ENCODE measurements at places on chromosomes 6 and 20. TPM values are rescaled to one million over a fixed set of nuclear protein-coding genes. Genes with fewer than 3 reads are reported as not detected.

GRCh38 chr20:53296451-53297153, 297.0 kb downstream of the ZNF217 start:
- no peak for DNase-seq

DNA sequence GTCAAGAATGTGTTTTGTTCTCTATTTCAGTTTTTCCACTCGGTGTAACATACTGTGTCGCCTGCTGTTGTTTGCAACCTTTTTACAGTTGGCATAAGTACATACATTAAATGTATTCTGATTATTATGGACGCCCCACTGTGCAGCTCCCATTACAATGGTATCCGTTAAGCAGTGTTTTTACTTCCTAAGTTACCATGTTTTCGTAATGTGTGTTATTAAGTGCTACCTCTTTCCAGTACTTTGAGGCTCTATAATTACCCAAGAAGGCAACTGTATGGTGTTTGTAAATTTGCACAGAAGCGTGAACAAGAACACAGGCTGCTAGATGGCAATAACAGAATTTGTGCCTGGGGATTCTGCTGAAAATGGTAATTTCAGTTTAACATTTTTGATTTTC, 568.0 kb upstream of the MARCKS start:
- no peak for DNase-seq

DNA sequence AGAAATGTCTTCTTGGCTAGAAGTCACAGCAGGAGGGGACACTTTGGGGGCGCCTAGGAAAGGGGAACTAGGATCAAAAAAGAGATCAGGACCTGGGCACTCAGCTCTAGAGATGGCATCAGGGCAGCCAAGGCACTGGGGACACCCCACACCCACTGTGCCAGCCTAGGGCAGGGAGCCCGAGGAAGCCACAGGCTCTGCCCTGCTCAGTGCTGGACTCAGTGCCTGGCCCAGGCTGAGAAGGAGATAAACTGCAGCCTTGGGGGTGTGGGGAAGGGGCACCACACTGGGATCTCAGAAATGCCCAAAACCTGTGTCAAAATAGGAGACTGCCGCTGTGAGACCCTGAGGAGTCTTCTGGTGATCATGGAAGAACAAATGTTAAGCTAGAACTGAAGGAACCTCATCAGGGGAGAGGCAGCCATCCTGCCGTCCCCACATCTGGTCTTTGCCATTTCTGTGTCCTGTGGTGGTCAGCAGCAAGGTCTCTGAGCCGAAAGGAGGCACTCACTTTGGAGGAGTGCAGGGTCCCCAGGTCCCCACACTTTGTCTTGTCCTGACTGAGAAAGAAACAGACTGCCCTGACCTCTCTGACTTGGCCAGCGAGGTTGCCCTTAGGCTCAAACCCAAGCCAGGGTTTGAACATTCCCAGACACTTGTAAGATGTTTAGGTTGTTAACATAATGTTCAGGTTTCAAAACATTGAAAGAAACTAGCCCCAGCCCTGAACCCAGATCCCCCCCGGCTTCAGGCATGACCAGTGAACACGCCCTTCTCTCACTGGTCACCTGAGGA, 2.3 kb downstream of the ARFRP1 start:
- no peak for DNase-seq

GRCh38 chr6:118895859-118896258, 1.9 kb downstream of the ASF1A start:
- DNase-seq: no peak

DNA sequence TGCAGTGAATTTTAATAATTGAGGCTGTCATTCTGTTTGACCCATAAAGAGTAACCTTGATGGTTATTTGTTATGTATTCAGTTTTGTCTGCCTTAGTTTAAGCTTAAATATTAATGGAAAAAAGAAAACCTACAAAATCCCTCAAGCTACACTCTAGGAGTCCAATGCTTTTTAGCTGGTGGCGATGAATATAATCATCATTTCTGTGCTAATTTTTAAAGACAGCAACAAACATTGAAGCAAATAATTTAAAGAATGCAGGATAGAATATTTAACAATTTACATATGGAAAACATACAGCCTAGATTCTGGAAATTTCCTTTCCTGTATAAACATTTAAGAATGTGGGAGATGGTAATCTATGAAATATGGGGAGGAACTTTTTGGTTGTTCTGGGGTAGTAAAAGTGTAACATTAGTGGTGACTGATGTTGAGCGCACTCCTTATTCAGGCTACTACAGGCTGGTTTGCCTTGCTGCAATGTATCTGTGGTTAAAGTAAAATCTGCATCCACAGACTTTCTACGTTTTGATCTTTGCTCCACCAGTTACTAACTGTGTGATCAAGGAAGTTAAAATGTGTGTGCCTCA, 287.9 kb upstream of the DEFB112 start:
- no peak for DNase-seq

- DNase-seq: no peak
Observed at GRCh38 chr6:128806261-128806660, 76.7 kb upstream of the LAMA2 start.

TRMT6 gene
- total RNA-seq: 14.7 TPM

GRCh38 chr20:10131732-10132345, 86.8 kb upstream of the SNAP25 start:
- no peak for DNase-seq

- no peak for DNase-seq
Observed at GRCh38 chr6:127497410-127497809, 21.7 kb downstream of the MTCL3 start.

DNA sequence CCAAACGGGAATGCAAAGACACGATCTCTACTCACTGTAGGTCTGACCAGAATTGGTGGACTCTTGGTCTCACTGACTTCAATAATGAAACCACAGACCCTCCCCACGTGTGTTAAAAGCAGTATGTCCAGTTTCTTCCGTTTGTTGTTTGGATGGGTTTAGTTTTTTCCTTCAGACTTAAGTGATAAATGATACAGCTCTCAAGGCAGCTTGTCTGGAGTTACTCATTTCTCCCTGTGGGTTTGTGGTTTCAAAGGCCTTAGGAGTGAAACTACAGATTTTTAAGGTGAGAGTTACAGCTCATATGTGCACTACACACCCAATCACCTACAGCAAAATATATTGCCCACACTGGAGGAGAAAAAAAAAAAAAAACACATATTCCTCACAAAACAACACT, 86.7 kb upstream of the STMND1 start:
- no peak for DNase-seq

DNA sequence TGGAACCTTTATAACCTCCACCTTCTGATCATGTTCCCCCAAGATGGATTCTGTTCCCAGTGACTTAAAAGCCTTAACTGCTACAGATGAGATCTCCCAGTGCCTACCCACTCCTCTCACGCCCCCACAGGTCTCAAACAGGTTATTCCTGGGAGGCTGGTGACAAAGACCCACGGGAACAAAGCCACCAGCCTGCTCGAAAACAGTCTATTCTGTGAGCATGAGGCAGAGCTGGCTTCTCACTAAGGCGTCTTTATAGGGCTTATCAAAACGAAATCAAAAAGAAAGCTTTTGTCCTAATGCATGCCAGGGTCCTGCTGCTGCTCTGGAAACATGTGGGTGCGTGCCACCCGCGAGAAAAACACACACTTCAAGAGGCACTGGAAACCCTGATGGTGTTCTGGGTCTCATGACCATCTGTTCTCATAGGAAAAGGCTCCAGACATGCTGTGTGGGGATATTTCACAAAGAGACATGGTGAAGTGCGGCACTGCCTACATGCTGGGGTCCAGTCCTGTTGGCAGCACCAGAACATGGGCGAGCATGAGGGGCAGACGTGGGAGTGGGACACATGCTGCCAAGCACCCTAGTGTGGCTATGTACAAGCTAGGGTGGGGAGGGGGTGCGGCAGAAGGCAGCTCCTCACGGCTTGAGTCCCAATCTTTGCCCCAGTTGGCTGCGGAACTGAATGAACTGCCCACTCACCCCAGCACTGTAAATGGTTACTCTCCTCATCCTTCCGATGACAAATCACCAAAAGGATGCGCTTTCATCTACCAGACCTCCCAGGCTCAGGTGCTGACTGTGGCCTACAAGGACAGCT, 2.1 kb downstream of the FKBP1A start:
- no peak for DNase-seq

GRCh38 chr6:1631251-1631650, 21.5 kb downstream of the FOXC1 start:
- no peak for DNase-seq

GPLD1 gene
- total RNA-seq: 0.42 TPM

- no peak for DNase-seq
Observed at GRCh38 chr6:67467341-67467740, 1167.7 kb upstream of the ADGRB3 start.

GRCh38 chr6:143110572-143110971, 49.9 kb downstream of the AIG1 start:
- no peak for DNase-seq
